ENCODE measurements at places on chromosomes 7 and 10.
A peak's percentile ranks its signal among the peaks of the same experiment; 100 is the strongest.

GRCh38 chr7:15678653-15679052, 7.8 kb downstream of the MEOX2 start:
- no peak for DNase-seq

GRCh38 chr7:136874393-136875032, 6.1 kb downstream of the CHRM2 start:
- no peak for DNase-seq

- DNase-seq: no peak
Observed at GRCh38 chr7:107355616-107356015, 114.2 kb upstream of the GPR22 start.

DNA sequence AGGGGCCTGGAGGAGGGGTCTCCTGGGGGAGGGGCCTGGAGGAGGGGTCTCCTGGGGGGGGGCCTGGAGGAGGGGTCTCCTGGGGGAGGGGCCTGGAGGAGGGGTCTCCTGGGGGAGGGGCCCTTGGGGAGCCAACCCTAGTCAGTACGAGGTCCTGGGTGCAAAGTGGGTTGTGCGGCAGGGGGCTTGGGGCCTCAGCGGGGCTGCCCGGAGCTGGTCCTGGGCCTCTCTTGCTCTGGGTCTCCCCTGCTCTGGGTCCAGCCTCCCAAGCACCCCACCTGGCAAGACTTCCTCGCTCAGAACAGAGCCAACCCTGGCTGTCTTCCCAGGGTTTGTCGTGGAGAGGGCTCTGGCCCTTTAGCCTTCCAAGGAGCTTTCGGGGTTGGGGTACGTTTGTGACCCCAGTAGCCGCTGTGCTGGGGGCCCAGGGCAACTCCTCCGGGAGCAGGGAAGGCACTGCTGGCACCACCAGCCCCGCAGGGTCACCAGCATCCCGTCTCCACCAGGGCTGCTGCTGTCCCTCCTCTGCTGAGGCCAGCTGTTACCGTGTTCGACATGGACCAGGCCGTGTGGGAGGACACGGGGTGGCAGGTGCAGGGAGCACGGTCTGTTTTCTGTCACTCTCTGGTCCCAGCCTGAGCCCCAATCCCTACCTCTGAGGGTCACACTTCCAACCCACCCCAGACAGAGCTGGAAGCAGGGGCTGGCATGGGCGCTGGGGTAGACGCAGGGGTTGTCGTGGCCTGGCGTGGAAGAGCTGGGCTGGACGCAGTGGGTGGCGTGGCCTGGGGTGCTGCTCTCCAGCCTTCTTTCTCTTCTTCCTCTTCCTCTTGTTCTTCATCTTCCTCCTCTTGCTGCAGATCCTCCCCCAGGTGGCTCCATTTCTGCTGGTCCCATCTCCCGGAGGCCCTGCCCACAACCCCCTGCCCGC, 22.8 kb downstream of the PWWP2B start:
- DNase-seq: no peak

- DNase-seq: no peak
Observed at GRCh38 chr7:46186131-46186530, 265.1 kb upstream of the IGFBP3 start.

GRCh38 chr7:101018271-101019167, 1.4 kb upstream of the MUC17 start:
- DNase-seq: no peak

- peak; percentile 16 for DNase-seq
Observed at GRCh38 chr7:36686499-36686898, 37.8 kb downstream of the AOAH start.

GRCh38 chr10:33715303-33715975, 381.0 kb upstream of the NRP1 start:
- no peak for DNase-seq

DNA sequence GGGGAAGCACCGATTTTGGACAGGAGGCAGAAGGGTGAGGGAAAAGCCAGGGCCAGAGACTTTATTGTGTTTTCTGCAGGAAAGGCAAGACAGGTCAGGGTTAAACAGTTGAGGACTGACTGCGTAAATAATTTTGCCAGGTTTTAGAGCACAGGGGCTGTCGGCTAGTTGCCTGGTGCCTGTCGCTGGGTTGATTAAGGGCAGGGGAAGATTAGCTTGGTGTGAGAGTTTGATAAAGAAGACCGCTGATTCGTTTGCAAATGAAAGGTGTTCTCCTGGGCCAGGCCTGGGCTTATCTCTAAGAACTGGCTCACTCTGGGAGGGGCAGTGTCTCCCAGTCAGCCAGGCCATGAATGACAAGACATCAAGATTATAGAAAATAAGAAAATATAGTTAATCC, 75.6 kb downstream of the SLC37A3 start:
- DNase-seq: no peak

DNA sequence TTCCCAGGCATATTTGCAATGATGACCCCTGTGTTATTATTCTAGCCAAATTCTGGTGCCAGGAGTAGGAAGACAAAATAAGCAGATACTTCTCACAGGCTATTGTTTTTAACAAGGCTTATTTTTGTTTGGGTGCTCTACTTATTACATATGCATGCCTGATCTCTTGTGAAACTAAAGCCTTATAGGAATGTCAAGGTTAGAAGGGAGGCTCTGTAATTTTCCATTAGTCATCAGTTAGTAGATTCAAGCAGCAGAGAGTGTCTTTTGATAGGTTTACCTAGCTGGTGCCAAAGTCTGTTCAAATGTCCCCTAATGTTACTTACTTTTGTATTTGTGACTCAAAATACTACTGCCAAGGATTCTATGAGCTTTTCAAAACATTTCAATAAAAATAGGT, 11.7 kb upstream of the TMEM106B start:
- DNase-seq: no peak

DNA sequence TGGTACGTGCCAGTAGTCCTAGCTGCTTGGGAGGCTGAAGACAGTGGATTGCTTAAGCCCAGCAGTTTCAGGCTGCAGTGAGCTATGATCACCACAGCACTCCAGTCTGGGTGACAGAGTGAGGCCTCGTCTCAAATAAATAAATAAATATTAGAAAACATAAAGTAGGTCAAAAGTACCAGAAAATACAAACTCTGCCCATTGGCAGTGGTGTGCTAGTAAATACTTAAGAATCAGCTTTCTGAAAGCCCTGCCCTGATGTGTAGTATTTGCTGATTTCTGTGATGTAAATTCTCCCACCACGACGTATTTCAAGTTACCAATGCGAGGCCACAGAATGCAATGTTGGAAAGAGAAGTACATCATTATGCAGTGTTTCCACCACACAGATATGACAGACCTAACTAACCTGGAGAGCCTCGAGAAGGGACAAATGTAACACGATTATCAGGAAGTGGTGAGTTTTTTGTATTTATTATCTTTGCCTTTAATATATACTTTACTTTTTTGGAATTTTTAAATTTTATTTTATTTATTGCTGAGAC, 11.8 kb upstream of the MAP3K8 start:
- DNase-seq: no peak

DNA sequence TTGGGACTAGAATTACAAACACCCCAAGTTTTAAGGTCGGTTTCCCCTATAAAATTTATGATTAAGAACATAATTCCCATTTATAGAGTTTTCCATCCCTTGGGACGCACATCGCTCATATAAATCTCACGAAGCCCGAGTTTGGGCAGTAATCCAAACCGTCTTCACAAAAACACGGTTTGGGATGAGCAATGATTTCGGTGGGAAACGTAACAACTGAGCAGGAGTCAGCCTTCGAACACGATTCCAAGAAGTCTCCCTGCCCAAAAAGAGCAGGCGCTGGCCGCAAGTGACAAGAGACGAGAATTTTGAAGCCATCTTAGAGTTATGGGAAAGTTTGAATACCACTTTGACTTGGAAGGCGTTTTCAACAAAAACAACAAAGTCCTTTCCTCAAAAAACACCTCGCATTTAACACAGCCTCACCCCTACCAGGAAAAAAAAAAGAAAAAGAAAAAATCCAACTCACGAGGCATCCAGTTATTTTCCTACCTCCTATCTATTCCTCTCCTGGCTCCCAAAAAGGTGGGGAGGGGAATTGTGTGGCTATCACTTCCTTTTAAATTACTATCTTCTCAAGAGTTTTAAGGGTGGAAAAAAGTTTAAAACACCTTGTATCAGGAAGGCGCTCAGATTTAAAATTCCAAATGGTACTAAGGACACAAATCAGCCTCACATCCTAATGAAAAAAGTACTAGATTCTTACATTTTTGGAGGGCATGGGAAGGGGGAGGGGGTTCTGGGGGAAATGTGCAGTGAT, 1.6 kb downstream of the SEPHS1 start:
- no peak for DNase-seq

DNA sequence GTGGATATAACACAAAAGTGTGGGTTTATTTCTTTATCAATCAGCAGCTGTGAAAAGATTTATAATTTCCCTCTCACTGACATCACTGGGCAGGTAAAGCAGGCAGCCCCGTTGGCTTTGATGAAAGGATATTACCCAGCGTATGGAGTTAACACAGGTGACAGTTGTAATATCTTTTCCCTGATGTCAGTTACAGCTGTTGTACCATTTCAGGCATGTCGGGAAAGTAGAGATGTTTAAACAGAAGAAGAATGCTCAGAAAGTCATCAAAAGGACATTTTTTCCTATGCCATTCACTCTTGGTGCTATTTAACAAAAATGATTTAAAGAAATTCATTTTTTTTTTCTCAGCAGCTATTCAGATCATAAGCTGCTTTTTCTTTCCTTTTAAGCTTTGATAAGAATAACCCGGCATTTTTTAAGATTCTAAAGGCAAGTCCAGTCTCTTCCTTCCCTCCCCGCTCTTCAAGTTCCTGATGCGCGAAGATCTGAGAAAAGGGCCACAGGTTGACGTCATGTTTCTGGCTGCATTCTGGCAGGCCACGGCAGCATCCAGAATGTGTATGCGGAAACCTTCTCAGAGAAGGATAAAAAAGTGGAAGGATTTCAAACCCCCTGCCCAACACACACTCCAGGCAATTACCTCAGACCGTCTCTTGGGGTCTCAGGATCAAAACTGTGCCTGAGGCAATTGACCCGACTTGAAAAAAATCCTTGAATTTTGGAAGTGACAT, 32.5 kb upstream of the ADAM12 start:
- no peak for DNase-seq

GRCh38 chr7:562374-562675, 42.7 kb upstream of the PDGFA start:
- DNase-seq: no peak

- DNase-seq: no peak
Observed at GRCh38 chr10:96287392-96288105, 16.2 kb upstream of the BLNK start.

DNA sequence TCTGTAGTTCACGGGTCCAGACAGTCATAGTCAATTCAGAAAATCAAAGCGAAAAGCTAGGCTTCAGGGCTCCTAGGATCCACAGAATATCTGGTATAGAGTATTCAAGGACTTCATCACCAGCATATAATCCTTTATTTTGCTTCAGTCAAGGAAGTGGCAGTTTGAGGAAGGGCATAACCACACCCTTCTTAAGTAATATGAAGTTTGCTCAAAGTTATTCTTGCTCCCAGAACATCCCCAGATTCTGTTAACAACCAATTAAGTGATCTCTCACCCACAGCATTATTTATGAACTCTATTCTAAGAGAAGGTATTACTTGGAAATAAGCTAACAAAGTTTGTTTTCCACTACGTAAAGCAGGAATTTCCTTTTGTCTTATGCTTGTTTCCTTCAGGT, 13.2 kb downstream of the CWF19L1 start:
- no peak for DNase-seq

DNA sequence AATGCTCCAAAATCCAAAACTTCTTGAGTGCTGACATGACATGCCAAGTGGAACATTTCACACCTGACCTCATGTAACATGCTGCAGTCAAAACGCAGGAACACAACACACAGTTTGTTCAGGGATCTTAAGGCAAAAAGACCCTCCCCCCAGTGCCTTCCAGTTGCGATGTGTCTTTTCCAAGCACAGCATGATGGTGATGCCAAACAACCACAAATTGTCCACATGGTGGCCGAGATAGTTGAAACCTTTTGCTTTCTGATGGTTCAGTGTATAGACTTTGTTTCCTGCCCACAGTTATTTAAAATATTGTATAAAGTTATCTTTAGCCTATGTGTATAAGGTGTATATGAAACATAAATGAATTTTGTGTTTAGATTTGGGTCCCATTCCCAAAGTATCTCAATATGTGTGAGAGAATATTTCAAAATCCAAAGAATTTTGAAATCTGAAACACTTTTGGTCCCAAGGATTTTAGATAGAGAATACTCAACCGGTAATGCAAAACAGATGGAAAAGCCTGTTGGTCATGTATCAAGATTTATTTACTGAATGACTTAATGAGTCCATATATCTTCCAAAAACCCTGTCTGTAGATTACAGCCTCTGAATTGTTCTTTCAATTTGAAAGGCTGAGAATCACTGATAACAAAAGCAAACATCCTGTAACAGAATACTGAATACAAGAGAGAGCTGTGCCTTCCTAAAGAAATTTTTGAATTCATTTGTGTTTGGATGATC, 93.4 kb upstream of the OIT3 start:
- no peak for DNase-seq

DNA sequence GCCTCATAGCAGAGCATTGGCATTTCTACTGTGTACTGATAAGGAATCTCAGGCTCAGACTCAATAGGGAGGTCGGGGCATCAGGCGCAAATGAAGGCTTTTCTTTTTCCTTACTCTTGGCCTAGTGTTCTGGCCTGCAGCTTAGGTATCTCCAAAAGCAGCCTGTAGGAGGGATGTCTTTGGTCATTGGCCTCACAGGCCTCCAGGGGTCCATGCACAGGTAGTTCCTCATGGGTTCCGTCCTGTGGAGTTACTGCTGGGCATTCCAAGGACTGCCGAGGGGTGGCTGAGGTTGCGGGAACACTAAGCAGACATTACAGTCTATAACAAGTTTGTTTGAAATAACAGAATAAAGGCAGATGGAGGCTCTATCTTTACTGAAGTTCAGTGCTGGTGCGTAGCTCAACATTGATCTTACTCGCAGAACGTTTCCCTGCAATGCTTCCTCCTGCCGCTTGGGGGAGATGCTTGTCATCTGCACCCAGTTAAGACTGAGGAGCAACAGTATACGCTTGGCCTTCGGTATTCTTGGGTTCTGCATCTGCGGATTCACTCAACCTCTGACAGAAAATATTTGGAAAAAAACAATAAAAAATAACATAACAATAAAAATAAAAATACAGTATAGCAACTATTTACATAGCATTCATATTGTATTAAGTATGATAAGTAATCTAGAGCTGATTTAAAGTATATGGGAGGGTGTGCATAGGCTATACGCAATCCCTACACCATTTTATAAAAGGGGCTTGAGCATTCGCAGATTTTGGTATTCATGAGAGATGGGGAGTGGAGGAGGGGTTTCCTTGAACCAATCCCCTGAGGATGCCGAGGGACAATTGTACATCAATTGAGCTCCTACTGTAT, 58.9 kb downstream of the SH2D4B start:
- DNase-seq: no peak

GRCh38 chr10:18203471-18203870, 63.2 kb downstream of the CACNB2 start:
- DNase-seq: no peak

- DNase-seq: no peak
Observed at GRCh38 chr7:34075523-34076370, 170.4 kb downstream of the BMPER start.

DNA sequence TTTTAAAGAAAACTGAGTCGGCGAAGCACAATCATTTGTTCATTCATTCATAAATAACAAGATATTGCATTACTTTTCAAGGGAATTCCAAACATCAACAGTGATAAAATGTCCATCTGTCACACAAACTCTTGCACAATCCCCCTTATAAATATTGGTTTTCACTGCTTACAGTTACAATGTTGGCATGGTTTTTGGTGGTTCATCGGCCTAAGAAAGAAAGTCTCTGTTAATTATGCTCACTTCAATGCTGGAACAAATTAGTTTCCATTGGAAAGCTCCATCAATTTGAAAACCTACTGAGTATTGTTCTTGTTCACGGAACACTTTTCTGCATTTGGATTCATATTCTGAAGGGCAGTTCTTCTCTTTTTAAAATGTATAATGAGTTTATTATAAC, 188.5 kb downstream of the JAZF1 start:
- DNase-seq: no peak

All from activated T-cell treated with anti-CD3 and anti-CD28 coated beads for 4 hours (primary cell).